Cardiac muscle cell (in vitro differentiated cells and primary cell): ENCODE measurements at places on chromosomes 1 and 21. TPM values are rescaled to one million over a fixed set of nuclear protein-coding genes. Genes with fewer than 3 reads are reported as not detected.

DNA sequence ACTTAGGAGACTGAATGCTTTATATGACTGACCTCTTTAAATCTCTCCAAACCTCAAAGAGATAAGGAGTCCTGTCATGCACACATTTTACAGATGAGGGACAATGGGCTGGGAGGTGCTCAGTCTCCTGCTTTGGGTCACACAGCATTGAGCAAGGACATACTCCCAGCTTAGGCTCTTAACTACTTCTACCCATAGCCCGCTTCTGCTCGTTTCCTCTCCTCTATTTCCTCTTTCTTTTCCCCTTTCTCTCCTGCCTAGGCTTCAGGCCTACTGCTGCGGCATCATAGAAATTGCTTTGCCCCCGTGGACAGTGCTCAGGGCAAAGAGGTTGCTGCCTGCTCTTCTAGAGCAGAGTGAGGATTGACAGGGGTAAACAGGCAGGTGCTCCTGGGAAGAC lies 12.4 kb upstream of the ZNF691 start:
- no peaks in the 10 kb centered on the region for H3K36me3 ChIP-seq
- no peak overlapping the region for H3K27ac ChIP-seq
- H3K4me1 ChIP-seq, result no peaks in the 10 kb centered on the region
- DNase-seq, result no peak
- no peak overlapping the region for H3K4me3 ChIP-seq

GRCh38 chr1:87598429-87598828 lies 269.7 kb downstream of the LMO4 start:
- peaks cover 3% of the 10 kb centered on the region for H3K4me1 ChIP-seq
- H3K27ac ChIP-seq, result no peak overlapping the region
- no peaks in the 10 kb centered on the region for H3K36me3 ChIP-seq

- no peaks in the 10 kb centered on the region for H3K4me1 ChIP-seq
- DNase-seq, result no peak
- no peaks in the 10 kb centered on the region for H3K36me3 ChIP-seq
- peaks cover 73% of the 10 kb centered on the region for H3K27me3 ChIP-seq
These were observed 27.1 kb upstream of the C1QA start for GRCh38 chr1:22609291-22609690.

DNA sequence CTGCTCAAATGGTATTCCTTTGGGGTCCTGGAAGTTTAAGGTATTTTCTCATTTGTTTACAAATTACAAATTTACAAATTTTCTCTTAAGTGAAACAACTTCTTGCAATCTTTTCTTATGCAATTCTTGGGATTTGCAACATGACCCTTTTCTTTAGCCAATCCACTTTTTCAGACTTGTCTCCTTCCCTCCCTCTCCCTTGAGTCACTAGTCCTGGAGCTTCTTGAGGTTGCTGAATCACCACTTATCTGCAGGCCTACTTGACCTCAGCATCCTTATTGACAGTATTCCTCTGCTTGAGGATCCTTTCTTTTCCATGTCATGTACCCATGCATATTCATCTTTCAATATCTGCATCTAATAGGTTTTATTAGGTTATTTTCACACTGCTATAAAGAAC lies 302.8 kb upstream of the ADAMTS5 start:
- DNase-seq, result no peak
- no peak overlapping the region for H3K27ac ChIP-seq
- no peaks in the 10 kb centered on the region for H3K4me1 ChIP-seq
- no peaks in the 10 kb centered on the region for H3K36me3 ChIP-seq

The ERICH3 gene
- total RNA-seq, result 0.14 and 0.15 TPM in 2 replicates

The THEM5 gene
- total RNA-seq, result not detected in 2 replicates

The ZNF648 gene
- total RNA-seq, result 0.12 and 0.39 TPM in 2 replicates
